Type B pancreatic cell (in vitro differentiated cells): ENCODE measurements at places on chromosomes 5 and 9. TPM values are rescaled to one million over a fixed set of nuclear protein-coding genes. Genes with fewer than 3 reads are reported as not detected.

GRCh38 chr5:174947548-174947947 is 223.2 kb downstream of the MSX2 start:
- DNase-seq, result no peak

DNA sequence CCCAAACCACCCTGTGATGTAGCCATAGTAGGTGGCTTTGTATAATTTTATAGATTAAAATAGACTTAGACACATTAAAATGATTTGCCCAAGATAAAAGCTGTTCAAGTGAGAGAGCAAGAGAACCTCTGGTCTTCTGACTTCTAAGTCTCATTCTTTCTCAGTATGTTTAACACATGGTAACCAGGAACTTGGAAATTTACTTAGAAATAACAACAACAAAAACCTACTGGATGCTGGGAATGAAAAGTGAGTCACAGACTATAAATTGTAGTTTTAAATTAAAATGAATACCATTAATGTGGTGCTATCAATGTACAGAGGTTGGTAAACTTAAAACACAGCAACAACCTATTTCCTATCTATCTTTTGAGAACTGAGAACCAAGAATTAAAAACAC is 30.4 kb downstream of the HMGCR start:
- DNase-seq, result no peak

DNA sequence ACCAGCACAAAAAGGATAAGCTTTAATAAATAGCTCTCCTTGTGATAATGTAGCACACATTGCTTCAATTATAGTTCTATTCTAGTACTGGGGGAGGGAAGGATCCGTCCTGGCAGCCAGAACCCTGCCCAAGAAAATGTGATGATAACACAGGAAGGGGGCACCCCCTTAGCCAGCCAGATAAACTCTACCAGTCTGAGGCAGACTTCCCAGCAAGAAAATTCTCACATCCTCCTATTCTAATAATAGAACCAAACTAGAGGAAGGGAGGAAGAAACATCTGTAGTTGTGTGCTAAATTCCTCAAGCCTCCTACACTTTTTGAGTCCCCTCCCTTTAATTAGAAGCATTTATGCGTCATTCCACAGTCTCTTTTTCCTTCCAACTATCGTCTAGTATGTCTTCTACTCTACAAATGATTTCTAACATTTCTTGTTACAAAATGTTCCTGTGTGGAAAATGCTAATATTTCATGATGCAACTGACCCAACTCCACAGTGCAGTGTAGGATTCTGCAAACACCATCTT is 261.0 kb downstream of the SEMA5A start:
- DNase-seq, result no peak

- no peak for DNase-seq
Observed at GRCh38 chr9:7174884-7175283, 417.1 kb downstream of the KDM4C start.

- DNase-seq, result no peak
Observed at GRCh38 chr9:91905991-91906469, 44.0 kb downstream of the ROR2 start.

NME5 gene
- 4.3 and 7.8 TPM in 2 replicates for total RNA-seq
